LHCN-M2 (cell line): ENCODE measurements at places on chromosomes 13 and 19. TPM values are rescaled to one million over a fixed set of nuclear protein-coding genes. Genes with fewer than 3 reads are reported as not detected.

Gene RAB20
- 6.2 and 8.1 TPM in 2 replicates for total RNA-seq

Gene ADGRE3
- total RNA-seq = not detected in 2 replicates

Gene ERFL
- not detected in 2 replicates for total RNA-seq

GRCh38 chr13:31073859-31074718 lies 87.6 kb downstream of the HSPH1 start:
- peak; percentile 42 for DNase-seq

- DNase-seq = no peak
These were observed 8.4 kb upstream of the CEBPA start for GRCh38 chr19:33310606-33311325.

- DNase-seq = no peak
These were observed 185.3 kb downstream of the TBC1D4 start for GRCh38 chr13:75296641-75297040.

DNA sequence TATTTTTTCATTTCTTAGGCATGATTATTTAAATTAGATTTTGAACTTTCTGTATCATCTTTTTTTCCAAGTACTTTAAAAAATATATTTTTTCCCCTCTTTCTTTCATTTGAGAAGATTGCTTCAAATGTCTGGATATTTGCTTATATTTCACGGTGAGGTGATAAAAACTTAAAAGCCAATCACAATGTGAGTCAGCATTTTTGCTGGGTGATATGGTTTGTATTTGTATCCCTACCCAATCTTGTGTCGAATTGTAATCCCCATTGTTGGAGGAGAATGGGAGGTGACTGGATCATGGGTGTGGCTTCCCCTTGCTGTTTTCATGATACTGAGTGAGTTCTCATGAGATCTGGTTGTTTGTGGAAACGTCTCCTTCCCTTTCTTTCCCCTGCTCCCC lies 320.5 kb downstream of the OXGR1 start:
- DNase-seq = no peak

- DNase-seq = no peak
These were observed 93.7 kb downstream of the RBM26 start for GRCh38 chr13:79312340-79312855.

DNA sequence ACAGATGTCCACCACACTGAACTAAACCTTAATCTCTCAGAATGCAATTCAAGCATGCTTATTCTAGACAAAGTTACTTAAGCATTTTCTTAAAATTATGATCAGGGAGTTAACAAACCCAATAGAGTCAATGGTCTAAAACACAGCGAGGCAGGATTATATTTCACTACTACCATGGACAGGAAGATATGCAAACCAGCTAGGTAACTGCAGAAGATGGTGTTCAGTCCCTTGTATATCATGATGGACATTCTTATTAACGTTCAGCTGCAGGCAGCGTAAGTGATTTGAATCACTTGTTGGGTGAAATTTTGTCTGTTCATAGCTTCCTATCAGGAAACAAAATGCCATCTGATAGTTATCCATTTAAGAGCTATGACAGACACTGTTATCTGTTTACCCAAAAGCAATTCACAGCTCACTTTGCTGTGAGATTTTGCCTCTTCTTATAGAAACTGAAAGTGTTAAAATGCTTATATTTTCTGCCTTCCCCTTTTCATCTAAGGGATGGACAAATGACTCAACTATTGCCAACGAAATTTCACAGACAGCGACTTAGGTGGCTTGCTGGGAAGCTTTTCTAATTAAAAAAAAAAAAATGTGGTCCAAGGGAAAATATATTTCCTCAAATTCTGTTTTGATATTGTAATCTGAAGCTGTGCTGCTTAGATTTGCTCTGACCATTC lies 591.9 kb downstream of the DACH1 start:
- DNase-seq = no peak

- no peak for DNase-seq
These were observed 31.7 kb downstream of the IER2 start for GRCh38 chr19:13181747-13182388.

GRCh38 chr19:50896591-50897190 lies 14.5 kb downstream of the KLK4 start:
- DNase-seq = peak; percentile 84

- no peak for DNase-seq
These were observed 118.6 kb downstream of the TBC1D4 start for GRCh38 chr13:75363371-75363770.

GRCh38 chr19:10339380-10339960 lies at the start of gene ICAM3:
ICAM3 (minus strand) TSS chr19:10339624; CDS start chr19:10339614, 10 bp downstream.
- DNase-seq = no peak

GRCh38 chr19:18112989-18113478 lies 15.5 kb downstream of the MAST3 start:
- DNase-seq = peak; percentile 70
